ENCODE measurements at places on chromosomes 11 and 22.

- no peak for DNase-seq
Observed at GRCh38 chr11:64710418-64711137, 12.4 kb downstream of the NRXN2 start.

- no peak for DNase-seq
Observed at GRCh38 chr11:71946144-71946571, 17.3 kb downstream of the RNF121 start.

GRCh38 chr11:121422675-121423074 is 29.4 kb upstream of the SORL1 start:
- no peak for DNase-seq

GRCh38 chr11:116993599-116993998 is 104.6 kb downstream of the SIK3 start:
- DNase-seq: no peak

- no peak for DNase-seq
Observed at GRCh38 chr22:19840955-19841640, 13.6 kb downstream of the GNB1L start.

DNA sequence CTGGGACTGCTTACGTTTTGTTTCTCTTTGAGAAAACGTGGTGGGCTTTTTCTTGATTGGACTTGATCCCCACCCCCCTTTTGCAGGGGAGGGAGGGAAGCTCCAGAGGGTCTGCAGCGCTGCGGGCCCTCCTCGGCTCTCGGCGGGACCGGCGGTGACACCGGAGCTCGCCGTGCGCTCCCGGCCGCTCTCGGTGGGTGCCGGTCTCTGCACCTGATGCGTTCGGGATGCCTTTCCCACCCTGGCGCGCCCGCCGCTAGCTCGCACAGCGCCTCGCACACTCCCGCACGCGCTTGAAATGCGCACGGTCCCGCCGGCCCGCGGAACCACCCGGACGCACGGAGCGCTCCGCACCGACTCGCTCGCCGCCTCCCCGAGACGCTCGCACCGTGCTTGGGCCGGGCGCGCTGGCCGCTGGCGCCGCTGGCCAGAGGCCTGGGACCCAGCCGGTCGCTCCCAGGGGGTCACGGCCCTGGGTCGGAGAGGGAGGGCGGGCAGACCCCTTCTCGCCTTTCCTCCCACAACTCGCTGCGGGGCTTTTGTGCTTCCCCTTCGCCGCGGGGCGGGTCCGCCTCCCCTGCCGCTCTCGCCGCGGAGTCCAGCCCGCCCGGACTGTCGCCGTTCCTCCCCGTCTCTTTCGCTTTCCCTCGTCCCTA is 1.0 kb downstream of the ZBTB16 start:
- DNase-seq: no peak

GRCh38 chr11:68214173-68215086 is 1.3 kb upstream of the KMT5B start:
- DNase-seq: no peak

- DNase-seq: no peak
Observed at GRCh38 chr11:11230802-11231562, 122.1 kb downstream of the CSNK2A3 start.

GRCh38 chr22:39502789-39503409 is 809 bp downstream of the MIEF1 start:
- no peak for DNase-seq
